ENCODE measurements at places on chromosomes 1 and 21.

DNA sequence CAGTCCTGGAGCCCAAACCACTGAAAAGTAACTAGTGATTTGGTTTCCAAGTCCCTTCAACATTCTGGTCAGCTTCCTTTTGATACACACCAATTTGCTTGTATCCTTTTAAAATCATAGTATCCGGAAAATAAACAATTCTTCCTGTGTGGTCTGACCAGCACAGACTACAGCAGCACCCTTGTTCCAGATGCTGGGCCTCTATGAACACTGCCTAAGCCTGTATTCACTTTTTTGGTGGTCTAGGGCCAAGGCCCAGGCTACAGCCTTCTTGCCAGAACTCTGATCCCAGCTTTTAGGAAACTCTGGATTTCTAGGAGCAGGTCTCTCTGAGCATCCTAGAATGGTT lies 801 bp upstream of the DDAH1 start:
- no peaks in the 10 kb centered on the region for H3K36me3 ChIP-seq
- H3K4me3 ChIP-seq: peak overlapping the region; percentile 57
- no peak overlapping the region for H3K27ac ChIP-seq

GRCh38 chr1:33713058-33713877 lies 150.6 kb upstream of the HMGB4 start:
- no peak overlapping the region for H3K27ac ChIP-seq
- no peak overlapping the region for H3K4me3 ChIP-seq
- H3K36me3 ChIP-seq: no peaks in the 10 kb centered on the region

DNA sequence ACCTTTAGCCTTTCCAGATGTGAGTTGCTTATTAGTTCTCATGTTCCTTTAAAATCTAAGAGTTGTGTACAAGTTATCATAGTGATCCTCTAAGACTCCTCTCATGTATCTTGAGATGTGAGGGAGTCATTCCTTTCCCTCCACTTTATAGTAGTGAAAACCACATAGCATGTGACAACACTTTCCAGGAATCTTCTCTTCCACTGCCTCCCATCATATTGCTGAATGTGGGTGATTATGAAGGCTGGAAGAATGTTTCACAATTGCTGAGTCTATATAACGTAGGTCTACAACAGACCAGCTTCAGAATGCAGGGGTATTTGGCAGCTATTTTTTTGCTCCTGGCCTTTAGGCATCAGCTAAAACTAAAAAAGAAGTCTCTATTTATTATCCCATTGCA lies 44.7 kb upstream of the LRRC7 start:
- no peaks in the 10 kb centered on the region for H3K36me3 ChIP-seq
- no peak overlapping the region for H3K4me3 ChIP-seq
- no peak overlapping the region for H3K27ac ChIP-seq
- no peaks in the 10 kb centered on the region for H3K27me3 ChIP-seq

GRCh38 chr1:8348777-8349472 lies 31.0 kb downstream of the SLC45A1 start:
- H3K36me3 ChIP-seq: peaks cover 2% of the 10 kb centered on the region
- no peak overlapping the region for H3K27ac ChIP-seq
- no peak overlapping the region for H3K4me3 ChIP-seq
- peaks cover 13% of the 10 kb centered on the region for H3K27me3 ChIP-seq
- DNase-seq: peak; percentile 74

- no peak overlapping the region for H3K27ac ChIP-seq
- H3K4me3 ChIP-seq: no peak overlapping the region
- DNase-seq: no peak
Observed at GRCh38 chr1:22831729-22832413, 121.2 kb downstream of the EPHB2 start.

DNA sequence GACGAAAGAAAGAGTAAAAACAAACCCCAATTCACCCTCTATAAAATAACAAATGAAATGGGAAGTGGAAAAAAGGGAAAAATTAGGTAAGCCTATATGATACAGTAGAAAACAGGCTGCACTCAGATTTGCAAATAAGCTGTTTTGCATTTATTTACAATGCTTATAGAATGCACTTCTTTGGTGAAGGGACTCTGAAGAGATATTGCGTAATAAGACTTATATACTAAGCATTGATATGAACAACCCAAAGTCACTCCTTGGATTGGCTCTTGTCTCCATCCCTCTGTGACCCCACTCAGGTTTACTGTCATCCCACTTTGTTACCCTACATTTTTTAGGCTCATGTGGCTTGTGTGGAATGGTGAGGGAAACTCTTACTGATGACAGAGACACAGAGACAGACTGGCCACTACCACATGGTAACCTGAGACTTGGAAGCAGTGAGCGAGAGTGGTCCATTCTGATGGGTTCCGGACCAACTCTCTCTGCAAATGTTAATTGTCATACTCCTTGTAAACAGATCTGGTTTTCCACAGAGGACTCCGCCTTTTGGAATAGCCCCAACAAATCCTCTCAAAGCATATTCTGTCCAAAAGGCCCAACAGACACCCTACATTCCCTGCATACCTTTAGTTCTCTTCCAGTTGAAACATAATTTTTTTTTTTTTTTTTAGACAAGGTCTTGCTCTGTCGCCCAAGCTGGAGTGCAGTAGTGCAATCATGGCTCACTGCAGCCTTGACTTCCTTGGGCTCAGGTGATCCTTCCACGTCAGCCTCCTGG lies 11.0 kb downstream of the GSTM5 start:
- no peaks in the 10 kb centered on the region for H3K36me3 ChIP-seq
- H3K4me3 ChIP-seq: no peak overlapping the region
- peaks cover 7% of the 10 kb centered on the region for H3K27me3 ChIP-seq
- no peaks in the 10 kb centered on the region for H3K4me1 ChIP-seq

GRCh38 chr1:151513626-151514121 lies 2.5 kb downstream of the CGN start:
- DNase-seq: no peak
- peaks cover 2% of the 10 kb centered on the region for H3K27me3 ChIP-seq
- no peaks in the 10 kb centered on the region for H3K36me3 ChIP-seq
- no peak overlapping the region for H3K27ac ChIP-seq
- H3K4me1 ChIP-seq: peaks cover 6% of the 10 kb centered on the region
- no peak overlapping the region for H3K4me3 ChIP-seq

GRCh38 chr1:227260433-227260832 lies 57.9 kb downstream of the CDC42BPA start:
- H3K4me1 ChIP-seq: no peaks in the 10 kb centered on the region
- no peak overlapping the region for H3K27ac ChIP-seq

- no peak overlapping the region for H3K4me3 ChIP-seq
- H3K4me1 ChIP-seq: peaks cover 4% of the 10 kb centered on the region
- H3K27ac ChIP-seq: no peak overlapping the region
- H3K27me3 ChIP-seq: peaks cover 20% of the 10 kb centered on the region
- H3K36me3 ChIP-seq: no peaks in the 10 kb centered on the region
- no peak for DNase-seq
Observed at GRCh38 chr1:110098222-110099026, 13.8 kb upstream of the UBL4B start.
